ENCODE measurements at places on chromosomes 2 and 18.
A peak's percentile ranks its signal among the peaks of the same experiment; 100 is the strongest.

DNA sequence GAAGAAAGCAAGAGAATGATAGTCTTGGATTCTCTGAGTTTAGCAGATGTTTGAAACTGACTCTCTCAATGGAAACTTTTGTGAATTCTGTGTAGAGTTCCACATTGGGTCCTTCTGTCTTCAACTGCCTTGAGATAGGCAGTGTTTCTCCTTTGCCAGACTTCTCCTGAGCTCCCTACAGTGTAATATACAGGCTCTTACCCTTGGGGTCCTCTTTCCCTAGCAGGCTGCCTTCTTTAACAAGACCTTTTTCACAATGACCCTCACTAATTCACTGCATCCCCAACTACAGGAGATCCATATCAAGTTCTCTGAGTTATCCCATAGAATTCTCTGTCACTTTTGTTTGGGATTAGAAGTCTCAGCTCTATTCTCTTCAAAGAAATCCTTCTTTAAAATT lies 513.0 kb downstream of the XIRP2 start:
- DNase-seq = no peak

GRCh38 chr2:231296401-231296974 lies 98.1 kb downstream of the ARMC9 start:
- no peak for DNase-seq

DNA sequence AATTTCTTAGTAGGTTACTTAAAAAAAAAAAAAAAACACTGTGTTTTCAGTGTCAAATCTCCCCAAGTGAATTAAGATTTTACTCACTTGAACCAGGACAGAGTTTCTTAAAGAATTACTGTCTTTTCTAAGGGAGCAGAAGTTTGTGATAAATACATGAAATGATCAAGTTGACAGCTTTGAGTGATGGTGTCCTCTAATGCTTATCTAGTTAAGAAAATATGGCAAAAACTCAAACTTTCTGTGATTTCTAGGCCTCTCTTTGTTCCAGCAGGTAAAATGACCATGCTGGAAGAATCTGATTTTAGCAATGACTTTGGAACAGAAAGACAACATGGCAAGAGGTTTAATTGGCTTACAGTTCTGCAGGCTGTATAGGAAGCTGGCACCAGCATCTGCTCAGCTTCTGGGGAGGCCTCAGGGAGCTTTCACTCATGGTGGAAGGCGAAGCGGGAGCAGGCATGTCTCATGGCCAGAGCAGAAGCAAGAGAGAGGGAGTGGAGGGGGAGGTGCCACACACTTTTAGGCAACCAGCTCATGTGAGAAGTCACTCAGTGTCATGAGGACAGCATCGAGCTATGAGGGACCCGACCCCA lies 6.6 kb downstream of the MAPRE2 start:
- DNase-seq = no peak

GRCh38 chr2:74361327-74361726 lies 18.1 kb upstream of the SLC4A5 start:
- no peak for DNase-seq

- DNase-seq = no peak
Measured at GRCh38 chr2:181183878-181184542, 203.6 kb downstream of the UBE2E3 start.

GRCh38 chr18:2968606-2969005 lies 44.3 kb downstream of the LPIN2 start:
- no peak for DNase-seq

GRCh38 chr18:59219672-59220163 lies at the start of gene GRP:
GRP (plus strand) TSS chr18:59220158; CDS start chr18:59220266, 108 bp downstream.
- DNase-seq = no peak

- DNase-seq = no peak
Measured at GRCh38 chr2:137675584-137676327, 288.5 kb upstream of the HNMT start.

GRCh38 chr2:196918927-196919326 lies 7.6 kb downstream of the PGAP1 start:
- no peak for DNase-seq

DNA sequence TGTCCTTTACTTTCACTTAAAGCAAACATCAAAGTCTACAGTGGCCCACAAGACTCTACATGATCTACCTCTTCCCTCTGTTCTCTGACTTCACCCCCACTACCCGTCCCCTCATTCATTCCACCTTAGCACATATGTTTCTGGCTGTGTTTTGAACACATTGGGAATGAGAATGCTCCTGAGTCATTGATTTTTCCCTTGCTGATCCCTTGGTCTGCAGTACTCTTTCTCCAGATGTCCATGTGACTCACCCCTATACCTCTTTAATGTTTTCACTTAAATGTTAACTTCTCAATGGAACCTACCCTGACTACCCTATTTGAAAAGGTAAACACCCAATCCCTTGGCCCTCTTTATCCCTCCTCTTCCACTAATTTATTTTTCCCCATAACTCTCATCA lies 30.7 kb upstream of the FRZB start:
- no peak for DNase-seq

DNA sequence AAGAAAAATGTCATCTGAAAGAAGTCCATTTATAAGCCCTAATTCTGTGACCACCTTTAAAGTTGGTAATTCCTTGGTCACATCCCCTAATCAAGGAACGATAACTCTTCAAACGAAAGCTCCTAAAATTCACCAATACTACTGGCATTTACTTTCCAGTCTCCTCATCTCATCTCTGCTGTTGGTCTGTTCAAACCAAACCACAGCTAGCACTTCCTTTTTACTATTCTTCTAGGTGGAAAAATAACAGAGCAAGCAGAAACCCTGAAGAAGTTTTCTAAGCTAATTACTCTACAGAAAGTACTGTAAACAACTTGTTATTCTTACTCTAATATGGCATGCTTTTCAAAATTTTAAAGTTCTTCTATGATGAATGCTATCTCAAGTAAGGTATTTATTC lies 21.6 kb downstream of the TIA1 start:
- DNase-seq = no peak

GRCh38 chr2:109720380-109721106 lies 73.6 kb upstream of the RGPD5 start:
- DNase-seq = no peak

DNA sequence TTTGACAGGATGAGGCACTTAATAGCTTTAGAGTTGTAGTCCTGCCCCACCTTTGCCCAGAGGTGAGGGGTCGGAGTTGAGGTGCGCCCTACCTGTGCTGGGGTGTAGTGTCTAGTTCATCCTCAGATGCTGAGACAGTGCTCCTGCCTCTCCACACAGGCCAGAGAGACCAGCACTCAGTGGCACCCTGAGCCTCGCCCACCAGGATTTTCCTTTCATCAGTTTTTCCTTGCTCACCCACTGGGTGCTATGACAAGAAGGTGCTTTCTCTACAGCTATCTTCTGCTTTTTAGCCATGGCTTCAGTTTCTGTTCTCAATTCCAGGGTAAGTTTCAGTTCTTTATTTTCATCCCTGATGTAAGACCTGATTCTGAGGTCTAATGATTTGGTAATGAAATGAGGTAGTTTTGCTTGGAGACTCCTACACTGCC lies 16.8 kb upstream of the TMEM131 start:
- DNase-seq = no peak

DNA sequence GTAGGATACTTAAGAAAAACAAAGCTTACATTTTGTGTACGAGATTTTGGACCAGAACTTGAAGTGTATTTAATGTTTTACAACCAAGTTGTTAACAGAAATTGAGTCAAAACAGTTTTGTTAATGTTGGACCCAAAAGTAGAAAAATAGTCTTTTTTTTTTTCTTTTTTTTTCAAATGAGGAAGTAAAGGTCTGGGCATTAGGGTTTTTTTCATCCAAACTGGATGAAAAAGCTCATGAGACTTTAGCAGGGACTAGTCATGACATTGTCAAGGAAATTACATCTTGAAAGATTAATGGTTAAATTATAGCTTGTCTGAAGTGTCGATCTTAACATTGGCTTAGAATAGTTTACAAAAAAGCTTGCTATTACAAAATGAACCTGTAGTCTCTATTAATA lies 32.3 kb downstream of the CCNT2 start:
- DNase-seq = no peak

- DNase-seq = peak; percentile 35
Measured at GRCh38 chr2:65299246-65299645, 71.6 kb downstream of the ACTR2 start.

GRCh38 chr2:65153515-65153914 lies 23.6 kb upstream of the RAB1A start:
- no peak for DNase-seq

DNA sequence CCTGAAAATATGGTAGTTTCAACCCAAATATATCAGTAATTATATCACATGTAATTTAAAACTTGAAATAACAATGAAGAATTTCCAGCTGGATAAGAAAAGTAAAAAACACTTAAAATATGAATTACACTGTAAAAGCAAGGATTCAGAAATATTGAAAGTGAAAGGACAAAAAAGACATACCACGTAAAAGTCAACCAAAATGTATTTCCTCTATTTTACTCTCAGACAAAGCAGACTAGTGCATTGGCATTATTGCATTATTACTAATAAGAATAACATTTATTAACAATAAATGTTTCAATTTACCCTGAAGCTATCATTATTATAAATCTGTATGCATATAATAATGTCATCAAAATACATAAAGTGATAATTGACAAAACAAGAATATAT lies 445.1 kb upstream of the TRIB2 start:
- no peak for DNase-seq

GRCh38 chr2:203016716-203017115 lies 2.0 kb downstream of the NBEAL1 start:
- no peak for DNase-seq

DNA sequence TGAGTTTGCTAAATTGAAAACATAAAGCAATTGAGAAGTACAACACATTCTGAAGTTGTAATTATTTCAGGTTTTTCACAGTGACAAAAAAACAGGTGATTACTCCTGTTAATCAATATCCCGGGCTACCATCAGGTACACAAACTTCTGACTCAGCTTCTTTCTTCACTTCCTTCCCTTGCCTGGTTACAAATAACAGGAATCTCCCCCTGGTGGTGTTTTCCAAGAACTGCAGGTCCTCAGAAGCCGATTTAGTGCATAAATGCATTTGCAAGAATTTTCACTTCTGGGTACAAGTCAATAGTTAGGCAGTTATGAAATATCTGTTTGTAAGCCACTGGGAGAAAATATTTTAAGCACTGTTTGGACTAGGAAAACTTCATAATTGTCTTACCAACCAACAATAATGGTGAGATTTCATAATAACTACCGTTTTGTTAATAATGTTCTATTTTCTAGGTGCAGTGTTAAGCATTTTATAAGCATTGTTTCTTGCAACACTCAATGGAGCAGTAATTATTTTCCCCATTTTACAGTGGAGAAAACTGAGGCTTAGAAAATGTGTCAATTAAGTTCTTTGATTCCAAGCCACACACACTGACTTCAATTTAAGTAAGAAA lies 12.4 kb upstream of the GMCL1 start:
- peak; percentile 58 for DNase-seq

DNA sequence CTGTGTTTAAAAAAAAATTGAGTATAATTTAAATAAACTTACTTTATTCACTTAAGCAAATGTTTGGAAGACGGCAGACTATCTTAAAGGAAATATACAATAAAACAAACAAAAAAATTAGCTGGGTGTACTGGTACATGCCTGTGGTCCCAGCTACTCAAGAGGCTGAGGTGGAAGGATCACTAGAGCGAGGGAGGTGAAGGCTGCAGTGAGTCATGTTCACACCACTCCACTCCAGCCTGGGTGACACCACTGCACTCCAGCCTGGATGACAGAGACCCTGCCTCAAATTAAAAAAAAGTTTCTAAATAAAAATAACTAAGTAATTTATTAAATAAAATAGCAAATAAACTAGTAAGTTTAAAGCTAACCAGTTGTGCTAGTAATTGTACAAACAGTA lies 7.5 kb downstream of the PUM2 start:
- DNase-seq = peak; percentile 7

GRCh38 chr18:12013186-12013916 lies 32.0 kb downstream of the IMPA2 start:
- DNase-seq = no peak

DNA sequence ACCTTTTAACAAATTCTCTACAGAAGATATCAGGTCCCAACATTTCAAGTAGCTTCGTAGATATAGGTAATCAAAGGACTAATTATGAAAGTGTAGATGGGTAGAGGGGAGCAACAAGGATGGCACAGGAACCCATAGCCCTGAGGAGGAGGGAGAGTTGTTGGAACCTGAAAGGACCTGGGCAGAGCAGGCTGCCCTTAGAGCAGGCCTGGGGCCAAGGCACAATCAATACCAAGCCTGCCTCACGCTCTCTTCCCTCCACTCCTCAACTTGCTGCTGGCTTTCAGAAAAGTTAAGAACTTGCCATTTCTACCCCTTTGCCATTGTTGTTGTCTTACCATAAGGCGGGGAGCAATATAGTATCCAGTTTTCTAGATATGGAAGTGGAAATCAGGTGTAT lies 10.1 kb upstream of the NAT8 start:
- DNase-seq = no peak

GRCh38 chr2:28338046-28338817 lies 54.4 kb upstream of the FOSL2 start:
- DNase-seq = peak; percentile 86

- no peak for DNase-seq
Measured at GRCh38 chr18:74290021-74290420, 1.7 kb downstream of the CYB5A start.

DNA sequence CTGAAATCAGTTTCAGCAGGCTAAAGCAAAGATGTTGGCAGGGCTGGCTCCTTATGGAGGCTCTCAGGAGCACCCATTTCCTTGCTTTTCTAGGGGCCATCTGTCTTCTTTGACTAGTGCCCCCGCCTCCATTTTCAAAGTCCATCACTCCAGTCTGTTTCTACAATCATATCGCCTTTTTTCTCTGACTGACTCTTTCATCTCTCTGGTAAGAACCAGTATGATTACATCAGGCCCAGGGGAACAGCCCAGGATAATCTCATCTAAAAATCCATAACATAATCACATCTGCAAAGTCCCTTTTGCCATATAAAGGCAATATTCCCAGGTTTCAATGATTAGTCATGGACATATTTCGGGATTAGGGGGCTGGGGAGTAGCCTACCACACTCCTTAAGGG lies 57.0 kb downstream of the CUL3 start:
- no peak for DNase-seq

- DNase-seq = no peak
Measured at GRCh38 chr18:25187521-25188192, 164.3 kb downstream of the ZNF521 start.

GRCh38 chr2:145383961-145384360 lies 864.0 kb upstream of the ZEB2 start:
- DNase-seq = no peak

GRCh38 chr18:34660572-34660971 lies 49.5 kb upstream of the DTNA start:
- no peak for DNase-seq

DNA sequence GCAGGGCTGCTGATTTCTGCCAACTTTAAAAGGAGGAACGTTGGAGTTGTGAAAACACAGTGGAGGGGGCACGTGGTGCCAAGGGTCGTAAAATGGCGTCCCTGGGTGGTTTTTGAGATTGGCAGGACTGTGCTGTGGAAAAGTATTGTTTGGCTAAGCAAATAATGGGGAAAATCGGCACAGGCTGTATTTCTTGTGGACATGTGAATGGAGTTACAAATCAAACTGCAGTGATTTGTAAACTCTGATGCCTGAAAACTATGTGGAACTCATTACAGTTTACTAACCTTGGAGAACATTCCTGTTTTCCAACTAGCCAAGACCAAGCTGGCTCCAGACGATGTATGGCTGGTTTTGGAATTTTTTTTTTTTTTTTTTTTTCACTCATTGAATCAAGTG lies 68.7 kb downstream of the KCTD1 start:
- no peak for DNase-seq

Measured in MG63 (cell line).